ENCODE measurements at places on chromosomes 6 and 20.

DNA sequence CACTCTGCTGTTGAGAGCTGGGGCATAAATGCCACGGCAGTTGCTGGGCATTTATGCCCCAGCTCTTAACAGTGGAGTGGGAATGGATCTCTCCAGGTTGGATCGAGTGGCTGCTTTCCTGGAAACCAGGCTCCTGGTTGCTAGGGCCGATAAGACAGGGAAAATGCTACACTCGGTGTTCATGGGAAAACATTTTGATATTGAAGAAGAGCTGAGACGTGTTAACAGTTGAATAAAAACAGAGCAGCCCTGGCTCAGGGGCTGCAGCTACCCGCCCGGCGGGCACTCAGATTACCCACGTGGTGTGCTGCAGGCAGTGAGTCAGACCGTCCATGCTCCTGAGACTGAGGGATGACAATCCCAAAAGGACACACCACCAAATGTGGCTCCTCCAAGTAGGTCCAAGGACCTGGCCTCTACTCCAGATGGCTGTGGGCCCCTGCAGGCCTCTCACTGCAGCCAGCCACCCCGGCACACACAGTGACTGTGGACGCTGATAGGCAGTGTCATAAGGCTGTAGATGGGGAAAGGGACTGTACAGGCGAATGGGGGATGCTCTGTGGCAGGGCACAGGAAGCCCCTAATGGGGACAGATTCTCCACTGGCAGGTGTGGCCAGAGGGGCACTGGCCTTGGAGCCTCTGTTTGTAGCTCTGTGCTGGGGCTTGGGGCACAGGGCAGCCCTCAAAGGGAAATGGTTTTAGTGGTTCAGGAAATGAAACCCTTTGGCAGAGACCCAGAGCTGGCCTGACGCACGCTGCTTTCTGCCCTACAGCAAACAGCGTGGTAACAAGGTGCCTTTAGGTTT is 237.8 kb downstream of the LY86 start:
- DNase-seq, result no peak

DNA sequence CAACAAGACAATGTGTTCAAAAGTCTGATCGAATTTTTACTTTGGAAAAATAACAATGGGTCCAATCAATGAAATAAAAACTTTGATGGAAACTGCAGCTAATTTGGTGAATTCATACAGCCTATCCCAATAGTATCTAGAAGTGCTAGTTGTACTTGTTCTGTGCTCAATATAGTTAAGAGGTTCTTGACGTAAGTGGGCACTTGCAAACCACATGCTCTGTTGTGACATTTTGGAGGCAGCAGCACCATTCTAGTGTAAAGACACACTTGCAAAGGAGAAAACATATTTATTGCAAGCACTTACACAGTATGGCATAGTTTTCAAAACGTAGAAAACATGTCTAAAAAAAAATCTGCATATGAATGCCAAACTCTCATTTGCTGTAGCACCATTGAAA is 6.7 kb upstream of the KLHL31 start:
- DNase-seq, result no peak

- no peak for DNase-seq
Measured at GRCh38 chr6:169886631-169887227, 135.3 kb downstream of the ERMARD start.

GRCh38 chr20:8309634-8310033 is 177.6 kb downstream of the PLCB1 start:
- DNase-seq, result no peak

GRCh38 chr6:141165002-141165665 is 967.6 kb upstream of the GJE1 start:
- no peak for DNase-seq

- no peak for DNase-seq
Measured at GRCh38 chr6:85944776-85945175, 302.1 kb upstream of the SYNCRIP start.
